ENCODE measurements at places on chromosomes 16 and 17. TPM values are rescaled to one million over a fixed set of nuclear protein-coding genes. Genes with fewer than 3 reads are reported as not detected.

The CACNG3 gene
- total RNA-seq: not detected

The MILR1 gene
- not detected for total RNA-seq

The WFIKKN2 gene
- total RNA-seq: not detected

The PTGES3L gene
- 0.47 TPM for total RNA-seq

The PRCD gene
- total RNA-seq: not detected

The CACNG1 gene
- not detected for total RNA-seq

The IGSF6 gene
- not detected for total RNA-seq

The ARL6IP1 gene
- total RNA-seq: 137 TPM

The HBM gene
- total RNA-seq: not detected

The BTBD17 gene
- total RNA-seq: not detected

The SEPTIN12 gene
- not detected for total RNA-seq

The DNASE1 gene
- total RNA-seq: 7.9 TPM
